ENCODE measurements at places on chromosomes 3 and 15.

GRCh38 chr3:37498126-37499039 is 324.0 kb upstream of the LRRFIP2 start:
- DNase-seq = no peak

DNA sequence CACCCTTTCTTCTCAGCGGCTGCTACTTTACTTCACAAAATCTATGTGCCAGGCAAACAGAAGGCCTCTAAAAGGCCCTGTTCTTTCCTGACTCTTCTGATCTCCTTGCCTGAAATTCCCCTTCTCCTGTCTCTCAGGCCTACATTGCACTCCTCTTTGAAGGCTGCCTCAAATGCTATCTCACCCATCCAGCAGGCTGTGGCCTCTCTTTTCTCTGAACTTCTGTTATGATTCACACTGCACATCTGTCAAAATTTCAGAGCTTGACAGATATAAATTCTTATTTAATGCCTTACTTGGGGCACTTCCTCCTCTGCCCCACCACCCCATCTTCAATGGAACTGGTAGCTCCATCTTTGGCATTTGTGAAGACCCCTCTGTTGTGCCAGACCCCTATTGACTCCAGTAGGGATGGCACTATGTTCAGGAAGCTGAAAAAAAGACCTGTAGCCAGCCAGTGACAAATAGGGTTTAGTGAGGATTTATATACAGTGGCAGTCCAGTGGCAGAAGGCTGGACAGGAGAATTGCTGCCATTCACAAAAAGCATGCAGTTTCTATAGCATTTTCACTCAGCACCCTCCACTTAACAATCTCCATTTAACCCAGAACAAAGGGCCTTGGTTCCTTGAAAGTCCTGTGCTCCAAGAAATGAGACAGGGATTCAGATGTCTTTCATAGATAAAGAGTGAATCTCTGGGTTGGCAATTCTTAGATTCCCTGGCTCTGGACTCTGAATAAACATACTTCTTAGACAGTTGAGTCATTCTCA is 415.8 kb upstream of the GRM7 start:
- no peak for DNase-seq

GRCh38 chr3:138578141-138578540 is 15.9 kb downstream of the CEP70 start:
- DNase-seq = no peak

GRCh38 chr3:147417551-147418295 is 8.6 kb downstream of the ZIC1 start:
- no peak for DNase-seq

Measured in non-pigmented ciliary epithelial cell (primary cell).